Activated CD4-positive, alpha-beta T cell treated with anti-CD3 and anti-CD28 coated beads for 24 hours (primary cell): ENCODE measurements at places on chromosomes 13 and 19.

DNA sequence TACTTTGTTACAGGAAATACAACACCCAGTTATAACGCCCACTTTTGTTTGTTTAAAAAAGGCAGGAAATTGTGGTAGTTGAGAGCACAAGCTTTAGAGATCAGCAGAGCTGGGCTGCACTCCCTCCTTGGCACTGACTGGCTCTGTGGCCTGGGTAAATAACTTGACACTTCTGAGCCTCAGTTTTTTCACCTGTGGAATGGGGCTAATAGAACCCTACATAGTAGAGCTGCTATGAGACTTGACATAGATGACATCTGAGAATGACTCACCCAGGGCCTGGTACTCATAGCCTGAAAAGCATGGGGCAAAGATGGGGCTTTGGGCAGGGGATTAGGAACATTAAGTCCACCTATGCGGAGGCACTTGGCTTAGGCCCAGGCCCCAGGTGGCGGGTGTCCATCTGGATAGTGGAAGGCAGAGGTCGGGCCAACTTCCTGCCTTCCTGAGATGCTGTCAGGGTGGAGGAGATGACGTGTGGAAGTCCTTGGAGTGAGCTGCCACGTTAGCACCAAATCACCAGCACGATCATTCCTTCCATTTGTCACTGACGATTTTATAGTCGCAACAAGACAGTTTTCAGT is 159.1 kb downstream of the KATNAL1 start:
- DNase-seq, result no peak

GRCh38 chr19:39599116-39599515 is 3.2 kb upstream of the LGALS13 start:
- peak; percentile 30 for DNase-seq

GRCh38 chr19:47408156-47408938 is 11.0 kb downstream of the MEIS3 start:
- DNase-seq, result no peak

- DNase-seq, result no peak
These were observed 6.2 kb upstream of the EVI5L start for GRCh38 chr19:7823686-7824301.

DNA sequence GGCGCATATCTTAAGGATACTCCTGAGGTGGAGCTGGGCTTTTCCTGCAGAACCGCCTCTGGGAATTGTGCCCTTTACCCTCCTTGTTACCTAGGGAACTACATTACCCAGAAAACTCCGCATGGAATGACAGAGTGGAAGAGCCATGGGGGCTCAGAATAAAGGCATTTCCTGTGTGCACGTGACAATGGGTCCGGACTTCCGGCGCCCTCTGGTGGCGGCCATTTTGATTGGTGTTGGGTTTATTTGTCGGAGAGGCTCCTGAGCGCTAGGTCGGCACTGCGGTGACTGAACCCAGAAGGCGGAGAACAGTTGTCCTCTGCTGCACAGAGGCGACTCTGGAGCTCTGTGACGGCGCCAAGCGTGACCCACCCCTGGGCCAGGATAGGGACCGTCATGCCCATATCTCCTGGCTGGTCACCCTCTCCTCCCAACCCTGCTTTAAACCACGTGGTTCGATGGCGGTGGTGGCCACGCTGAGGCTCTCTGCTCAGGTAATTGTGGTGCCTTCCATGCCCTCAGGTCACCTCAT is at the start of gene ZNF587B:
TSS of gene ZNF587B (plus strand) at position 229 of the 532 bp plus-strand sequence. CDS start at position 459, 230 bp downstream.
- DNase-seq, result no peak

DNA sequence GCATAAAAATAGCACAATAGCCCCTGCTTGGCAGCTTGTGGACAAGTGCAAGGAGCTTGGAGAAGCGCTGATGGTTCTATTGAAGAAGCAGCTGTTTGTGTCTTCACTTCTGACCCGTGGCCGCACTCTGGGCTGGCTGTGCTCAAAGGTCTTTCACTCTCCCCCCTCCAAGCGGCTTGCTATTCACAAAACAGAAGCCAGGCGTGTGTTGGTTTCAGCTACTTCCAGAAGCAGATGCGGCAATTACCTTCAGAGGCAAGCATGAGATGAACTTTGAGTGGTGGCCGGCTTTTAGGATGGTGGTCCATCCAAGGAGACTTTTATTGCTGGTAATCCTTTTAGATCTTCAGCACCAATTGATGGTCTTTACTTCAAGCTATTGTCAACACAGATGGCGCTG is 188.5 kb upstream of the ARGLU1 start:
- DNase-seq, result no peak

DNA sequence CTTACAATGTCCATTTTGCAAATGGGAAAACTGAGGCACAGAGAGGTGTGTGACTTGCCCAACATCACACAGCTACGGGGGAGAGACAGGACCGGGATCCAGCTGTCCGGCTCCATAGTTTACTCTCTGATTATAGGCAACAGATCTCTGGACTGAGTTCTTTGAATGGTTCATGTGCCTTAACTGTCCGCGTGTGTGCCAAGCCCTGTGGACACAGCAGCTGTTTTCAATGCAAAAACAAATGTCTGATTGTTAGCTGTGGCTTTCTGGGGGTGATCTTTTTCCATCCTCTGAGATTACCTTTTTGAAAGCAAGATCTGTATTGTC is 94.1 kb downstream of the KL start:
- no peak for DNase-seq

GRCh38 chr13:51058461-51059167 is 52.5 kb downstream of the C13orf42 start:
- no peak for DNase-seq

DNA sequence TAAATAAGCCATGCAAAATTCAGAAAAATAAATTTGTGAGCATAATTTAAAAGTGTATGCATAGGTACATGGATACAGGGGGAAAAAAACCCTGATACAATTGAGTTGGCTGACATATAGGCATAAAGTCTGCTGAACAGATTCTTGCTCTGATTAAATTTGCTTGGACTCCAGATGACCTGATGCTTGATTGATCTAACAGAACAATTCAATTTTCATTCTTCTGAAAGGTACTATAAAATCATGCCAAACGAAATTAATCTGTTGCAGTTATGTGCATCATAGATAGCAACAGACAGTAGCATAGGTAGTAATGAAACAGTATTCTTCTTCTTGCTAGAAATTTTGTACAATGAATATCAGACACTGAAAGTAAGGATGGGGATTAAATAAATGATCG is 578.2 kb upstream of the SLITRK6 start:
- no peak for DNase-seq

GRCh38 chr19:54168174-54168917 is 4.6 kb downstream of the TMC4 start:
- DNase-seq, result peak; percentile 95

DNA sequence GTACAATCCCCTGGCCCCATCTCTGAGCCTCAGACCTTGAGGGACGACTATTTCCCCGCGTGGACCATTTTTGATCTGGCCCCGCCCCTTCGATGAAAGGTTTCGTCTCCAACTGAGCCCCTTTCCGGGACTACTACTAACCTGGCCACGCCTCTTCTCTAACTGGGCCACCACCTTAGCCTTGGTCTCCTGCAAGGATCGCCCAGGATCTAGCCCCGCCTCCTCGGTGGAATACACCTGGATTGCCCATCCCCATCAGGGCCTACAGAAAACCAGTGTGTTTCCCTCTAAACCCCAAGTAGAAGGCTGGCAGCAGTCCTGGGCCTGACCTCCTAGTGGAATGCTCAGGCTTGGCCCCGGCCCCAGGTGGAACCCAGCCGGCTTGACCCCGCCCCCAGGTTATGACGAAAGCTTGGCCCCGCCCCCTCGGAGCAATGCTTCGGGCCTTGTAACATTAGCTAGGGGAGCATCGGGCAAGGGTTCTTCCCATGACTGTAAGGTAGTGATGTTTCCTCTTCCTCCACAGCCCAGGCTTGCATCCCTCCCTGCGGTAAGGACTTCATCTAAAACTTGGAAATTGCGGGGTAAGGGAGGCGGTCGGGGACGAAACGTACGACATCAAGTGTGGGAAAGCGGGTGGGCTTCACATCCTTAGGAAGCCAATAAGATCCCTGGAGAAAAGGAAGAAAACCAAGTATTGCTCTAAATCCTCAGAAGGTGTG is 9.1 kb downstream of the SPACA6 start:
- DNase-seq, result peak; percentile 46

DNA sequence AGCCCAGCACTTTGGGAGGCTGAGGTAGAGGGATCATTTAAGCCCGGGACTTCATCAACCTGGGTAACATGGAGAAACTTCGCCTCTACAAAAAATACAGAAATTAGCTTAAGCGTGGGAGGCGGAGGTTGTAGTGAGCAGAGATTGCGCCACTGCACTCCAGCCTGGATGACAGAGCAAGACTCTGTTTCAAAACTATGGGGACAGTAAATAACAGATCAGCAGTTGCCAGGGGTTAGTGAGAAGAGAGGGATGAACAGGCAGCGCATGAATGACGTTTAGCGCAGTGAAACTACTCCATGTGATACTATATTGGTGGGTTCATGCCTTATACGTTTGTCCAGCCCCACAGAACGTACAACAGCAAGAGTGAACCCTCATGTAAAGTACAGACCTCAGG is 7.1 kb upstream of the ICAM3 start:
- no peak for DNase-seq

DNA sequence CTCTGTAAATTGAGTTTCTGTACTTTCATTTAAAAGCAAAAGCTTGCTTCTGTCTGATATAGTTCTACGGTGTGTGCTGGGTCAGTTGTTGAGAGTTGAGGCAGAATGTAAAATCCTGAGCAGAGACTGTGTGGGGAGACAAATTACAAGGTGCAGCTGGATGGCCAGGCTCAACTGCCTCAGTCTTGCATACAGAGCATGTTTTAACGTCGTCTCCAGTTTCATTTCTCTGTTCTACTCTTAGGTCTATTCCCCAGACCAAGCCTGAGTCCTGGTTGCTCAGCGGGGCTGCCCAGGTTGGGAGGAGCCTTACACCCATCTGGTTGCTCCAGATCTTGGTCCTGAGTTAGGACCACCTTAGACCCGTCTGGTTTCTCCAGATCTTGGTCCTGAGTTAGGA is 54.4 kb upstream of the MEDAG start:
- no peak for DNase-seq

DNA sequence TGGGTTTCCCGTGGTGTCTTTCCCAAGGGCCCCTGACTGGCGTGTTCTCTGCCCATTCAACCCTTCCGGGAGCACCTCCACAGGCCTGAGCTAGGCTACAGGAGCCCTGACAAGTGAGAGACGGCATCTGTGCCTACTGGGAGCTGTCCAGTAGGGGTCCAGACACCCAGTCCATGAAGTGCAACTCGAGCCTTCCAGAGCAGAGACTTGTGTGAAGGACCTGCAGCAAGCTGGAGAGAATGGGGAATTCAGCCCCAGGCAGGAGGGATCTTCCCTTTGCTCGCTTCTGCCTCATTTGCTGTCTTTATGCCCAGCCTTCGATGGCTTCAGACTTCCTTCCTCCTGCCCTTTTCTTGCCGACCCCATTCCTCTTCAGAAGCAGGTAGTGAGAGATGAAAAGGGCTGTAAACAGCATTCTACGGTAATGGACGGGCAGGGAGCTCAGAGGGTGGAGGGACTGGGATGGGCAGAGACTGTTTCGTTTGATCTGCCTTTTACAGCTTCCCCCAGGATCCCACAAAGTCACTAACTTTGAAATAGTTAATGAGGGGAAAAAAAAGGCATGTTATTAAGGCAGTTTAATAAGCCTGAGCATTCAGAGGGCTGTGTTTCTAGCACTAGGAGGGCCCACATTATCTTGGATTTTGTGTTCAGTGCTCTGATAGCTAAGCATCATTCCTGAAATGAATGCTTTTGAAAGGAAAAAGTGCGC is 327.6 kb downstream of the FGF9 start:
- no peak for DNase-seq

DNA sequence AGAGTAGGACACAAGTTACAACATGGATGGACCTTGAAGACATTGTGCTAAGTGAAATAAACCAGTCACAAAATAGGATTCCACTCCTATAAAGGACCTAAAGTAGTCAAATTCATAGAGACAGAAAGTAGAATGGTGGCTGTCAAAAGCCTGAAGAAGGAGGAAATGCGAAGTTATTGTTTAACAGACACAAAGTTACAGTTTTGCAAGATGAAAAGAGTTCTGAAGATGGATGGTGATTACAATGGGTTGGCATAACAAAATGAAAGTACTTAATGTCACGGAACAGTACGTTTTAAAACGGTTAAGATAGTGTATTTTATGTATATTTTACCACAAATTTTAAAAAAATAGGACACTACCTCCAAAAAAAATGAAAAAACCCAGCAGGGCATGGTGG is 34.8 kb downstream of the FOXO1 start:
- no peak for DNase-seq

DNA sequence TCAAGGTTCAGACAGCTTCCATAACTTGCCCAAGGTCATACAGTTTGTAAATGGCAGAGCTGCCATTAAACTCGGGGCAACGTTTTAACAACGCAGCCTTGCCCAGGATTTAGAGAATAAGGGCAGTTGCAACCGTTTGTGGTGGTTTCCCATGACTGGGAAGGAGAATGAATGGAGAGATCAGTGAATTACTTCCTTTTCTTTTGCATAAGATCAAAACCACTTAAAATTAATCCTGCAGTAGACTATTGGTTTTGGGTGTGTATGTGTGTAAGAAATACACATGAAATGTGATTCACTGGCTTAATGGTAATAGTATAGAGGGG is 179.1 kb upstream of the MIR17HG start:
- DNase-seq, result no peak

DNA sequence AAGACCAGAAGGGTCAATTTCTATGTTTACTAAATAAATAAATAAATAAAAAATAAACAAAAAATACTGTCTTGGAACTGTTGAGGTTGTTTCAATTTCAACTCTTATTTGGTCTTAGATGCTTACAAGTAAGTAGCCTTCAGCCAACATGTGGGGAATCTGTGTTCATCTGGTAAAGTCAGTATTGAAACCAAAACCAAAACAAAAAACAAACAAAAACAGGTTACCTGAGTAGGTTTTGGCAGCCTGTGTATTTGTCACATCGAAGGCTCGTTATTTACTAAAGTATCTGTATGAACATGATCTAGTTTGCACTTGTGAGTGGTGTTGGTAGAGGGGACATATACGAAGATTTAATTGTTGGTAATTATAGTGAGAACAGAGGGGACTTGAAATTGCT is 471.5 kb downstream of the SLITRK5 start:
- no peak for DNase-seq

DNA sequence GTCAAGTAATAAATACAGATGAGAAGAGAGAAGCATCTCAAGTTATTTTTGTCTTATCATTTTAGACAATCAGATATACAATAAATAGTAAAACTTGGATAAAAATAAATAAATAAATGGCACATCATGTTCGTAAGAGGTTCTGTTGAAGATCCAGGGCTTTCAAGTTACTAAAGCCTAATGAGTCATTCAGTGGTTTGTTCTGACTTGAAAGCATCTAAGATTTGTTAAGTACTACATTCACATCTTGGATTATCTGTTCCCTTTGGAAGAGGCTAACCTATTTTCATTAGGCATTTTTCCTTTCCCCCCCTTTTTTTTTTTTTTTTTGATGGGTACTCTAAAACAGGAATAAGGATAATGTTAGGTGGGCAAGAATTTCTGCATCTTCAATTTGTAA is 429.3 kb downstream of the PCDH20 start:
- DNase-seq, result no peak

GRCh38 chr19:38306236-38306635 is 2.2 kb downstream of the C19orf33 start:
- no peak for DNase-seq

DNA sequence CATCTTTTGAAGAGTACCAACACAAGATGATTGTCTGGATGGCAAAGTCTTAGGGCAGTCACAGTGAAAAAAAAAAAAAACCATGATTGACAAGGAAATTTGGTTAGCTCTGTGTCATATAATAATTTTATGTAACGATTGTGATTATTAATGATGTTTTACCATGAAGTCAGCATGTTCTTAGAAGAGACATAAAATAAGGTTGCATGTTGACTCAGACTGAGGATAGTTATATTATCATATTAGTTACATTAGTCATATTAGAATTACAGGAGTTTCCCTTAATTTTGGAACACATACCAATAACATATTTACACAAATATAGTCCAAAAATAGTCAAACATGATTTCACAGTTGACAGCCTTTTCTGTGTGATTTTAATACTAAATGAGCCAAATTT is 5.7 kb downstream of the ZNF431 start:
- DNase-seq, result no peak
